ENCODE measurements at places on chromosomes 3 and 15.

- no peaks in the 10 kb centered on the region for H3K36me3 ChIP-seq
- DNase-seq = no peak
- no peaks in the 10 kb centered on the region for H3K4me1 ChIP-seq
- H3K4me3 ChIP-seq = no peak overlapping the region
- H3K27ac ChIP-seq = no peak overlapping the region
These were observed 631.8 kb downstream of the SQOR start for GRCh38 chr15:46266661-46267060.

GRCh38 chr3:30682434-30683155 is 76.2 kb downstream of the TGFBR2 start:
- peaks cover 48% of the 10 kb centered on the region for H3K36me3 ChIP-seq
- no peak for DNase-seq
- peaks cover 65% of the 10 kb centered on the region for H3K4me1 ChIP-seq
- peaks cover 5% of the 10 kb centered on the region for H3K27me3 ChIP-seq

- no peaks in the 10 kb centered on the region for H3K4me1 ChIP-seq
- no peak for DNase-seq
- no peak within 1 kb of the TSS for H3K27ac ChIP-seq
- no peaks in the 10 kb centered on the region for H3K27me3 ChIP-seq
These were observed at the start of gene ZBED2 for GRCh38 chr3:111595232-111595631. Gene ZBED2 (minus strand): TSS chr3:111595346. CDS start chr3:111594201, 1,145 bp downstream.

DNA sequence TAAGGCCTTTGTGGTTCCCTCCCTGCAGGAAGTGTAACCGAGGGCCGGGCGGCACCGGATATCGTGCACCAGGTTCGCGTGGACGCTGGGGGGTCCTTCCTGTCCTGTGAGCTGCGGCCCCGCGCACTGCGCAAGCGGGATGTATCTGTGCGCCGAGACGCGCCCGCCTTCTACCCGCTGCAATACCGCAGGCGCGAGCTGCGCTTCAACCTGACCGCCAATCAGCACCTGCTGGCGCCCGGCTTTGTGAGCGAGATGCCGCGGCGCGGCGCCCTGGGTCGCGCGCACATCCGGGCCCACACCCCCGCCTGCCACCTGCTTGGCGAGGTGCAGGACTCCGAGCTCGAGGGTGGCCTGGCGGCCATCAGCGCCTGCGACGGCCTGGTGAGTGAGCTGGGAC is 35.9 kb downstream of the SAXO2 start:
- peaks cover 2% of the 10 kb centered on the region for H3K4me1 ChIP-seq
- no peak overlapping the region for H3K4me3 ChIP-seq
- no peak for DNase-seq
- H3K36me3 ChIP-seq = no peaks in the 10 kb centered on the region

- H3K36me3 ChIP-seq = no peaks in the 10 kb centered on the region
- H3K4me3 ChIP-seq = peak overlapping the region; percentile 93
- peaks cover 6% of the 10 kb centered on the region for H3K27me3 ChIP-seq
- H3K4me1 ChIP-seq = peaks cover 22% of the 10 kb centered on the region
These were observed 997 bp downstream of the FYCO1 start for GRCh38 chr3:45994419-45995235.

GRCh38 chr15:34952481-34952880 is 17.1 kb downstream of the AQR start:
- H3K36me3 ChIP-seq = peaks cover 21% of the 10 kb centered on the region
- H3K27ac ChIP-seq = no peak overlapping the region
- DNase-seq = no peak
- peaks cover 1% of the 10 kb centered on the region for H3K27me3 ChIP-seq
- no peak overlapping the region for H3K4me3 ChIP-seq
- no peaks in the 10 kb centered on the region for H3K4me1 ChIP-seq

DNA sequence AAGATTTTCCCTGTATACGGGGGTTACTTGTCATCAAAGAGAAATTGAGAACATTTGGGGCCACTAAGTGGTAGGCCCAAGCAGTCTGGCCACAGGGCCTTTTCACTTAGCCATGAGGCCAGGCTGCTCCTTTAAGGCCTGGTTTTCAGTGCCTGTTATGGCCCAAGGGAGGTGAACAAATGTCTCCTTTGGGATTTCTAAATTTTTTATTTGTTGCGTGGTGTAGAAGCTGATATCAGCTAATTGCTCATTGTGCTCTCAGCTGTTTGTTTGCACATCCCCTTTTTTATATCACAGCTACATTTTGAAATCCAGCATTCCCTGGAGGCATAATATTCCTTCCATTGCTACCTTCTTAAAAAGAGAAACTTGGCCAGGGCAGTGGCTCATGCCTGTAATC is 48.5 kb downstream of the RLBP1 start:
- peaks cover 9% of the 10 kb centered on the region for H3K36me3 ChIP-seq
- no peak overlapping the region for H3K4me3 ChIP-seq
- DNase-seq = no peak
- H3K27me3 ChIP-seq = no peaks in the 10 kb centered on the region
- no peak overlapping the region for H3K27ac ChIP-seq
- H3K4me1 ChIP-seq = no peaks in the 10 kb centered on the region

DNA sequence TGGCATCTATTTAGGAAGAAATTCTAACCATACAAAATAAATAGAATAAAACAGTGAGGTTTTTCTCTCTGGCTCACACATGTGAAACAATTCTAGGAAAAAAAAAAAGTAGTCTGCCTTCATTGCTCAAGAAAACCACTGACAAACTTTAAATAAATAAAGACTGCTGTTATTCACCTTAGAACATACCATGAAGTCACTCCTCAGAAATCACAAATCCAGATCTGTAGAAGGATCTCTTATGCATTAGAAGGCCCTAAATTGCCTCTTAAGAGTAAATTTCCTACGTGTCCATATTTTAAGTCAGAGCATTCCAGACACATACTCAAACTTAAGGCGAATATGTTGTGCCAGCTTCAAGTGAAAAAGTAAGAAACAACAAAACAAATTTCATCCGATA is 217.3 kb downstream of the ZIC4 start:
- H3K36me3 ChIP-seq = no peaks in the 10 kb centered on the region
- H3K27me3 ChIP-seq = no peaks in the 10 kb centered on the region
- DNase-seq = no peak
- H3K4me3 ChIP-seq = no peak overlapping the region
- peaks cover 2% of the 10 kb centered on the region for H3K4me1 ChIP-seq
- H3K27ac ChIP-seq = no peak overlapping the region

GRCh38 chr15:80155001-80155377 is 2.2 kb downstream of the FAH start:
- no peak overlapping the region for H3K4me3 ChIP-seq
- H3K27me3 ChIP-seq = peaks cover 1% of the 10 kb centered on the region
- H3K36me3 ChIP-seq = peaks cover 8% of the 10 kb centered on the region

DNA sequence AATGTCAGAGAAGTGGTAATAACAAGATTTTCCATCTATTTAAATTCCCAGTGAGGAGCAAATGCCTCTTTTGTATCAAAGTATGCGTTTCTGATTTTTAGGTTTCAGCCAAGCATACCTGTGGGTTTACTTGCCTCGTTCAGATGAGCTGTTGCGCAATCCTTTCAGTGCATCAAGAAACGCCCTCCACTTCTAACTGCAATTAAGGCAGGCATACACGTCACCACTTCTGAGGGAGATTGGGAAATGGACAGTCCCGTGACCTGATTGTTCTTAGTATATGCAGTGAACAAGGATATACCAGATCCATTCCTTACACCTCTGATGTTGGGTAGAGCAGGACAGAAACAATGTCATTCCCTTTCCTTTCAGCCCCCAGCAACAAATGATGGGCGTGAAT is 219.0 kb downstream of the ITPR1 start:
- H3K27me3 ChIP-seq = no peaks in the 10 kb centered on the region
- no peak for DNase-seq
- H3K36me3 ChIP-seq = peaks cover 34% of the 10 kb centered on the region

- no peak for DNase-seq
- peaks cover 22% of the 10 kb centered on the region for H3K36me3 ChIP-seq
- peak overlapping the region; percentile 86 for H3K27ac ChIP-seq
- H3K4me1 ChIP-seq = peaks cover 25% of the 10 kb centered on the region
- peaks cover 9% of the 10 kb centered on the region for H3K27me3 ChIP-seq
- H3K4me3 ChIP-seq = peak overlapping the region; percentile 5
These were observed 137.5 kb downstream of the LRRK1 start for GRCh38 chr15:101056366-101057334.

DNA sequence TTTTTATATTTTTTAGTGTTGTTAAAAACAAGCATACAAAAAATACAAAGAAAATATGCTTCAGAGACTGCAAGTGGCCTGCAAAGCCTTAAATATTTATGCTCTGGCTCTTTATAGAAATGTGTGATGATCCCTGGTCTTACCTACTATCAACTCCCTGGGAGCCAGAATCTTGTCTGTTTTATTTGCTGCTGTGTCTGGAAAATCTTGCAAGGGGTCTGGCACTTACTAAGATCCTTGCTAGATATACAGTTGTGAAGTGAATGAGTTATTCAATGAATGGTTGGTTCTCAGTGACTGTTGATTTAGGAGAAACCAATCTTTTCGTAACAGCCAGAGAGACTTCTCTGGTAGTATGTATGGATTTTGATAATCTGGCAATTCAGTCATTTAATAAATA is 521.0 kb upstream of the CFAP20DC start:
- DNase-seq = no peak
- no peak overlapping the region for H3K27ac ChIP-seq
- no peaks in the 10 kb centered on the region for H3K27me3 ChIP-seq
- no peak overlapping the region for H3K4me3 ChIP-seq

DNA sequence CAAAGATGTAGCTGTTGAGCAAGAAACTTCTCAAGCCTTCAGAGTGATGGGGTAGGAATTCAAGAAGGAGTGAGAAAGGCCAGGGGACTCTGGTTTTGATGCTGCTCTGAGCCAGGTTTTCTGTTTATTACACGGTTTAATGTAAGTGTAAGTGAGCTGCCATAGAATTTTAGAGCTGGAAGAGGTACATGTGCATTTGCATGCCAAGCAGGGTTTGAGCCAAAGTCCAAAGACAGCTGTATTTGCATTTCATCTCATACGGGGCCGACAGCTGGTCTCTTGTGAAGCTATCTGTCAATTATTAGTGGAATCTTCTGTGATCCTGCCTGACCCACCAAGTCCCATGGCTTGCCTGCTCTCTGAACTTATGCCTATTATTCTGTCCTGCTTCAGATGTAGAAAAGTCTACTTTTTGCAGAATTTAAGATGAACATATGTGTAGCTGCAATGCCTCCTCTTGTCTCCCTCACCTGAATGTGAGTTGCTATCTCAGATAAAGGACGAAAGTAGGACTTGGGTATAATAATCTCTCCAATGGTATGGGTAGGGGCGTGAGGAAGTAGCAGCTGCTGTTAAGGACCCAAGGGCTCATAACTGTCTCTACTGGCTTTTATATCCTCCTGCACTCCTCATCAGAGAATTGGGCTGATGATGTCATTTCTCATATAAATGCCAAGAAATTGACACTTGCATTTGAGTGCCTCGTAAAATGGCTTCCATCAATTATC is 160.0 kb downstream of the SQOR start:
- H3K4me3 ChIP-seq = no peak overlapping the region
- no peaks in the 10 kb centered on the region for H3K4me1 ChIP-seq
- H3K27ac ChIP-seq = no peak overlapping the region
- DNase-seq = no peak

- no peak overlapping the region for H3K4me3 ChIP-seq
- DNase-seq = no peak
- H3K36me3 ChIP-seq = no peaks in the 10 kb centered on the region
- no peaks in the 10 kb centered on the region for H3K4me1 ChIP-seq
- H3K27me3 ChIP-seq = no peaks in the 10 kb centered on the region
These were observed 138.1 kb downstream of the GREM1 start for GRCh38 chr15:32855942-32856341.

DNA sequence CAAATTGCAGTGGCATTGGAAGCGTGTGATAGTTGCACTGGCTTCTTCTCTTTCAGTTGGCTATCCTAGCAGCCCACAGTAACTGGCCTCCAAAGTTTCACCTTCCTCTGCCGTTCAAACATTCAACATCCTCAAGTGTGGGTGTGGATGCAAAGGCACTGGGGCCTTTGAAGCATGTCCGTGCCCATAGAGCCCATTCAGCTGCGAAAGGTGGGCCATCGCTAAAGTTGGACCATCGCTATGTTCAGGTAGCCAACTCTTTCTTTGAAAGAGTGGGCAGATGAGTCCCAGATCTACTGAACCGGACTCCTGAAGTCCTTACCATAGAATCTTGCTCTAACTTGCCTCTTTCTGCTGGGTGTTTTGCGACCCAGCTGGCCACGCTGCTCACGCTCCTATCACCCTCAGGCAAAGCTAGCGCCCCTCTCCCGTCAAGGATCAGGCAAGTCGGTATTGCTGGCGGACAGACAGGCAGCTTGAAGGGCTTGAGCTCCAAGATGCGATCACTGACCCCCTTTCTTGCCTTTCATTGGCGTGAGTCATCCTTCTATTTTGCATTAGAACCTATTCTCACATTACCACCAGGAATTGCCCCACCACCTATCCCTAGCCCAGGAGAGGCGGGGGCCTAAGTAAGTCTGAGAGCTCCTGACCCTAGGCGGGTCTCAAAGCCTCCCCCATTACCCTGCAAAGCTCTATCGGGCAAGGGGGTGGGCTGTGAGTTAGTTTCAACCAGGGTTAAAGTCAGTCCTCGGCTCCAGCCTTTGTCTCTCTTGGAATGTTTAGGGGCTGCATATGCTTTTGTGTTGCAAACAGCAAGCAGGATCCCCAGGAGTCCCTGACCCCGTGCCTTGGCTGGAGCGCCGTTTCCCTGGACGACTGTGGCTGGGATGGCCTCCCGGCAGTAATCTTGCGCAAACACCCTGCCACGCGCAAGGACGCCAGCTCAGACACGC is 28.7 kb downstream of the ZIC4 start:
- H3K4me1 ChIP-seq = peaks cover 6% of the 10 kb centered on the region
- no peaks in the 10 kb centered on the region for H3K36me3 ChIP-seq
- H3K27me3 ChIP-seq = peaks cover 41% of the 10 kb centered on the region
- H3K4me3 ChIP-seq = no peak overlapping the region
- DNase-seq = no peak

GRCh38 chr3:106842151-106842550 is 535.1 kb upstream of the CCDC54 start:
- no peak overlapping the region for H3K4me3 ChIP-seq
- no peaks in the 10 kb centered on the region for H3K4me1 ChIP-seq
- H3K27ac ChIP-seq = no peak overlapping the region
- no peaks in the 10 kb centered on the region for H3K27me3 ChIP-seq

DNA sequence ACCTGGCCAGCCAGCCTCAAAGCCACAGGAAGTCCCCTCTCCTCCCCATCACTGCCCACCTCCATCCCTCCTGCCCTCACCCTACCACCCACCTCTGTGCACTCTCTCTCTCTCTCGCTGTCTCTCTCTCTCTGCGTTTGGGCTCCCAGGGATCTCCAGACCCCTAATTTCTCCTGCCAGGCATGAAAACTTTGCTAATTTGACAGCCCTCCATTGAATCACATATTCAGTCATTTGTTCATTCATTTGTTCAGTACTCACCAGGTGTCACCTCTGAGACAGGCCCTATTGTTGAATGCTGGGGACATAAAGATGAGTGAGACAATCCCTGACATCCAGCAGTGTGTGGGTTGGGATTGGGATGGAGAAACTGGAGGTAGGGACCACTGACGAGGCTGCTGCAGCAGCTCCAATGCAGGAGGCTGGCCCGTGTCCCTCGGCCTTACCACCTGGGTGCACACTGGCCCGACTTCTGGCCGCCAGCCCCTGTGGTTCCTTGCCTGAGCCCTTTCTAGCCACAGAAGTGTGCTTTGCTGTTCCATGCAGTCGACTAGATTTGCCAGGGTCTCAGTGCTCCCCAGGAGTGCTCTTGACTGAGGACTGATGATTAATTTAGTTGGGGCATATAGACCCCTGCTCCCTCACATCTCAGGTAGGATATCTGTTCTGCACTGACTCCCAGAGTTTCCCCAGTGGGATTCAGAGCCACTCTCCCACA is 38.6 kb upstream of the TSEN2 start:
- no peaks in the 10 kb centered on the region for H3K36me3 ChIP-seq
- DNase-seq = no peak

Data from endothelial cell (in vitro differentiated cells).